ENCODE measurements at places on chromosomes 7 and 10.

- no peak for DNase-seq
Observed at GRCh38 chr10:17734432-17735080, 17.4 kb upstream of the TMEM236 start.

- DNase-seq: no peak
Observed at GRCh38 chr7:41481353-41481752, 221.5 kb downstream of the INHBA start.

- no peak for DNase-seq
Observed at GRCh38 chr7:67856046-67856445, 859.4 kb downstream of the TYW1 start.

DNA sequence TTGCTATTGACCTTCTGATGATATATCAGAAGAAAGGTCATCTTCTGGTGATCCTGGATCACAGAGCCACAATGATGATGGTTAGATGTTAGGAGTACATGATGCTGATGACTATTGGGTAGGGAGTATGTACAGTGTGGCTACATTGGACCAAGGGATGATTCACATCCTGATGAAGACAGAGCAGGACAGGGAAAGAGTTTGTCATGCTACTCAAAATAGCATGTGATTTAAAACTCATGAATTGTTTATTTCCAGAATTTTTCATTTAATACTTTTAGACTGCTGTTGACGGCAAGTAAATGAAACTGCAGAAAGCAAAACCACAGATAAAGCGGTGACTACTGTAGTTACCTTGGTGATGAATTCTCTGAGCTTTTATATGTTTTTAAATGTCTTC is 397.3 kb downstream of the PPP1R3A start:
- no peak for DNase-seq

DNA sequence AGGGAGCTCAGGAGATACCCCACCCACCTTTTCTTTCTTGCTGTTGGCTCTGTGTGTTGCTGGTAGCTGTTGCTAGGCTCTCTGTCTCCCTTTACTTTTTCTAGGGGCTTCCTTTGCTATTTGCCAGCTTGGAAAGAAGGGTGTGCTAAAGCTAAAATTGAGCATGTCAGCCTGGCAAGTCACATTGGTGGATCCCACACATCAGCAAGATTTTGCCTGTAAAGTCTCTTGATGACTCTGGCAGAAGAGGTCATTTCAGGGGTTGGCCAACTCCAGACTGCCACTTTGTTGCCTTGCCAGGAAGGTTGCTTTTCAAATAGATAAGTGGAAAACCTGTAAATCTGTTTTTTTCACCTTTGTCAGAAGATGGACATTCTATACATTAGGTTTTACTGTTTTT is 9.9 kb downstream of the CCNY start:
- DNase-seq: no peak

- no peak for DNase-seq
Observed at GRCh38 chr10:14336736-14337135, 6.0 kb upstream of the FRMD4A start.

GRCh38 chr7:156616269-156617202 is 24.0 kb upstream of the RNF32 start:
- no peak for DNase-seq

All from urothelium cell line (cell line).